Uterine smooth muscle cell (primary cell): ENCODE measurements at places on chromosomes 5 and 9. TPM values are rescaled to one million over a fixed set of nuclear protein-coding genes. Genes with fewer than 3 reads are reported as not detected.

The FOXD4L5 gene
- not detected in 2 replicates for total RNA-seq

The TENT4A gene
- 12.9 and 18.0 TPM in 2 replicates for total RNA-seq

The FCN1 gene
- total RNA-seq, result not detected in 2 replicates

The ENHO gene
- total RNA-seq, result not detected in 2 replicates

The ZBTB34 gene
- total RNA-seq, result 5.5 and 5.7 TPM in 2 replicates

The DBH gene
- total RNA-seq, result not detected in 2 replicates

The ZNF367 gene
- total RNA-seq, result 3.9 and 17.2 TPM in 2 replicates

The PCSK1 gene
- 0.62 and 0.89 TPM in 2 replicates for total RNA-seq

The FAM78A gene
- total RNA-seq, result 0.22 and 0.37 TPM in 2 replicates

The HRCT1 gene
- 0.11 and 0.25 TPM in 2 replicates for total RNA-seq

The FOCAD gene
- 85.1 and 109 TPM in 2 replicates for total RNA-seq

The FBP2 gene
- total RNA-seq, result not detected in 2 replicates

The CTSL gene
- total RNA-seq, result 687 TPM in 2 replicates

The DEPDC1B gene
- total RNA-seq, result 4.2 and 20.7 TPM in 2 replicates

The GPR151 gene
- not detected in 2 replicates for total RNA-seq

The PLAC8L1 gene
- total RNA-seq, result not detected in 2 replicates

The IFNE gene
- 15.7 and 19.6 TPM in 2 replicates for total RNA-seq

The CTSV gene
- 0.62 and 0.89 TPM in 2 replicates for total RNA-seq

The ANXA1 gene
- 854 and 1,386 TPM in 2 replicates for total RNA-seq

The SHISAL2B gene
- total RNA-seq, result 0.25 TPM in 1 of 2 replicates, not detected in the other

The HEXB gene
- 221 and 346 TPM in 2 replicates for total RNA-seq

The PCDHB6 gene
- under 0.01 TPM in 2 replicates for total RNA-seq

The NR5A1 gene
- not detected in 2 replicates for total RNA-seq

The PRDM9 gene
- not detected in 2 replicates for total RNA-seq

The GADD45G gene
- 0.66 and 2.2 TPM in 2 replicates for total RNA-seq

The PCDHA10 gene
- total RNA-seq, result 0.33 and 0.37 TPM in 2 replicates

The MEIKIN gene
- not detected in 2 replicates for total RNA-seq

The IL17B gene
- 0.22 TPM in 1 of 2 replicates, not detected in the other for total RNA-seq

The COL23A1 gene
- under 0.01 TPM in 1 of 2 replicates, not detected in the other for total RNA-seq

The SPATA9 gene
- 0.22 and 0.25 TPM in 2 replicates for total RNA-seq

The PKD2L2 gene
- under 0.01 TPM in 1 of 2 replicates, not detected in the other for total RNA-seq

The ALDH1A1 gene
- total RNA-seq, result 69.4 and 232 TPM in 2 replicates

The WDR31 gene
- 1.3 and 2.7 TPM in 2 replicates for total RNA-seq

The NUTM2F gene
- not detected in 2 replicates for total RNA-seq
